Astrocyte (in vitro differentiated cells and primary cell): ENCODE measurements at places on chromosomes 5 and 9.

- DNase-seq = no peak
These were observed 11.7 kb downstream of the OLFML2A start for GRCh38 chr9:124788542-124789217.

- DNase-seq = peak; percentile 83
These were observed 197.1 kb downstream of the TTLL11 start for GRCh38 chr9:121895818-121896544.

- no peak for DNase-seq
These were observed 152.1 kb upstream of the SLC24A2 start for GRCh38 chr9:19940811-19941535.

- peak; percentile 45 for DNase-seq
These were observed 180.7 kb upstream of the TARS1 start for GRCh38 chr5:33260098-33260497.
